Thoracic aorta (tissue), 2 donors: ENCODE measurements at places on chromosomes 6 and 20.

DNA sequence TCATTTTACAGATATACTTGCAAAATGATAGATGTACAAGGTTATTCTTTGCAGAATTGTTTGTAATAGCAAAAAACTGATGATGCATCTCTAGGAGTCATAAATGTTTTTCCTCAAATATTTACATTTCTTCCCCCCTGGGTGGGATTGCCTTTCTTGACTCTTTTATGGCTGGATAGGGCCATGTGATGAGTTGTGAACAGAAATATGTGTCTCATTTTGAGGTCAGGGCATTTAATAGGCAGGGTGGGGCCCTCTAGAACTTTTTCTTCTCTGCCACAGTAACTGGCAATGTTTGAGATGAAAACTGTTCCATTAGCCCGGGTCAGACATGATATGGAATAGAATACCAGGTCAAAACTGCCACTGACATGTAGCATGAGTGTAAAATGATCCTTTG lies 159.5 kb upstream of the SYNCRIP start:
- DNase-seq, result no peak
- H3K36me3 ChIP-seq, result no peaks in the 10 kb centered on the region
- H3K27me3 ChIP-seq, result no peaks in the 10 kb centered on the region

GRCh38 chr20:13355411-13355810 lies 134.3 kb downstream of the ISM1 start:
- DNase-seq, result no peak
- H3K36me3 ChIP-seq, result no peaks in the 10 kb centered on the region
- no peaks in the 10 kb centered on the region for H3K4me1 ChIP-seq
- no peak overlapping the region for H3K4me3 ChIP-seq
- no peaks in the 10 kb centered on the region for H3K27me3 ChIP-seq
- no peak overlapping the region for H3K27ac ChIP-seq

DNA sequence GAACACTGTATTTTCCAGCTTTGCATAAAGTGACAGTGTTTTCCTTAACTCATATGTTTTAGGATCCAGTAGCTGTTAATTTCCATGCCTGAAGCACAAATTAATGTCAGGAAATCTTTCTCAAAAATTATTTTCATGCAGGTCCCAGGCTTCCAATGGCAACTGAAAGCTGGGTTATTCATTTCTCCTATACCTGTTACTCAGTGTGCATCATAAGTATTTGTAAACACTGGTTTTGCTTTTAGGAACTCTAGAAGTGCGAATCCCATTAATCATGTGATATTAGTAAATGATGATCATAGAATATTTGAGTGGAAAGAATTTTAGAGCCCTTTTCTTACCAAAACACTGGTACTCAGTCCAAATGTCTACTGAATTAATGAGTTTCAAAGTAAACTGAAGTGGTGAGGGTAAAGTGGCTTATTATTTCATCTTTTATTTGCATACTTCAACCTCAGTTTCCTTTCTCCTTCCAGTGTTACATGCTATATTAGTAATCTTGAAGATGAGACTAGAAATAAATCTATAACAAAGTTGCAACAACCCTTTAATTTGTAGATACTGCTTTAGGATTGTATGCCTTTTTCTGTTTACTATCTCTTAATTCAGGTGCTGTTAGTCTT lies 124.0 kb downstream of the ZFAND3 start:
- no peak overlapping the region for H3K27ac ChIP-seq
- no peaks in the 10 kb centered on the region for H3K27me3 ChIP-seq
- no peak for DNase-seq
- H3K4me3 ChIP-seq, result no peak overlapping the region
- peaks cover 26% of the 10 kb centered on the region for H3K4me1 ChIP-seq

DNA sequence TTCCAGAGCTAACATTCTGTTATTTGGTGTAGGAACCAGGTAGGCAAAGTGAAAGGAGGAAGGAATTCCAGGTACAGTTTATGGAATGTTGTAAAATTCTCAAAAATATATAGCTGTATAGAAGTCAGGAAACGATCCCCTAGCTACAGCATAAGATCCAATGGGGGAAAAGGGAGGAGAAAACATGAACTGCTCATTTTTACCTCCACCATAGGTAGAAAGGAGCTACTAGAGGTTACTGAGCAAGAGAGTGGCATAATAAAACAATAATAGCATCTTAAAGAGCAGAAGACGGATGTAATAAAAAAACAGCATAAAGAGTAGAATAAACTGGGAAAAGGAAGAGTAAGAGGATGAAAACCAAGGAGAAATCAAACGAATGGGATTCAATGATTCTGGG lies 26.9 kb downstream of the EPB41L2 start:
- H3K36me3 ChIP-seq, result no peaks in the 10 kb centered on the region
- no peaks in the 10 kb centered on the region for H3K4me1 ChIP-seq
- no peak for DNase-seq
- H3K4me3 ChIP-seq, result no peak overlapping the region
- H3K27me3 ChIP-seq, result no peaks in the 10 kb centered on the region
